Activated CD8-positive, alpha-beta memory T cell treated with anti-CD3 and anti-CD28 coated beads, Interleukin-2, amount 50 U/mL, for 48 hours (primary cell): ENCODE measurements at places on chromosomes 7 and 10.

DNA sequence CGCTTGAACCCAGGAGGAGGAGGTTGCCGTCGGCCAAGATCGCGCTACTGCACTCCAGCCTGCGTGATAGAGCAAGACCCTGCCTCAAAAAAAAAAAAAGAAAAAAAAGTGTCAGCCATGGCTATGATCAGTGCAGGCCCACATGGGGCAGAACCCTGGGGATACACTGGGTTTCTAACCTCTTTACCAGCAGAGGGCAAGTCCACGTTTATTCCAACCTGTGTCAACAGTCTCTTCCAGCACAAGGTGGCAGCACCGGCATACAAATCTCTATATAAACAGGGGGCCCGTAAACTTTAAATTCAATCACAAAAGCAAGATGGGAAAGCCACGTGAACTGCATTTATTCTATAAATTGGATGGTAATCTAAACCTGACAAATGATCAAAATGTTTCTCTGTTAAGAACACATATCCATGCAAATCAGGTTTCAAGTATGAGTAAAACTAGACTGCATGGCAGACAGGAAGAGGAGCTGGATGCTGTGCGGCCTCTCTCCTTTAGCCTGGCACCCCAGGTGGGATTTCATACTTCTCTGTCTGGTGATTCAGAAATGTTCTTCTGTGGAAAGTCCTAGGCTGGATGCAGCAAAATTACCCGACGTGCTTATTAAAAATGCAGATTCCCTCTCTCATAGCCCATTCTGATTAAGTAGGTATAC, 60.0 kb upstream of the STEAP1B start:
- peak; percentile 66 for DNase-seq

- DNase-seq: no peak
These were observed 396 bp upstream of the EXOC4 start for GRCh38 chr7:133252506-133252857.

GRCh38 chr10:70966646-70967553, 78.5 kb upstream of the PCBD1 start:
- no peak for DNase-seq

DNA sequence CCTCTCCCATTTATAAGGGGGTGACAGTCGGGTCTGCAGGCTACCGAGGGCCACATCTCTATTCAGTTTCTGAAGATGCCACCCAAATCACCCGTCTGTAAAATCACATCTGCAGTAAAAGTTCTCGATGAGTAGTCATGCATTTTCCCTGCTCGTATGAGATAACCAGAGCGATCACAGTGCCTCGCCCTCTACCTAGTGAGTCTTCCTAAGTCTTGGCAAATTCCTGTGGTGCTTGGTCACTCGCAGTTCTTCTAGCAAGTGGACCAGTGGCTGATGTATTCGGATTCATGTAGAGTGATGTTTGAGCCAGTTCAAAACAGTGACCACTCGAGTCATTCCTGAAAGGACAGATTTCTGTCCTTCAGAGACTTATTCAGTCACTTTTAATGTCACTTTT, 44.9 kb downstream of the INSYN2A start:
- no peak for DNase-seq

DNA sequence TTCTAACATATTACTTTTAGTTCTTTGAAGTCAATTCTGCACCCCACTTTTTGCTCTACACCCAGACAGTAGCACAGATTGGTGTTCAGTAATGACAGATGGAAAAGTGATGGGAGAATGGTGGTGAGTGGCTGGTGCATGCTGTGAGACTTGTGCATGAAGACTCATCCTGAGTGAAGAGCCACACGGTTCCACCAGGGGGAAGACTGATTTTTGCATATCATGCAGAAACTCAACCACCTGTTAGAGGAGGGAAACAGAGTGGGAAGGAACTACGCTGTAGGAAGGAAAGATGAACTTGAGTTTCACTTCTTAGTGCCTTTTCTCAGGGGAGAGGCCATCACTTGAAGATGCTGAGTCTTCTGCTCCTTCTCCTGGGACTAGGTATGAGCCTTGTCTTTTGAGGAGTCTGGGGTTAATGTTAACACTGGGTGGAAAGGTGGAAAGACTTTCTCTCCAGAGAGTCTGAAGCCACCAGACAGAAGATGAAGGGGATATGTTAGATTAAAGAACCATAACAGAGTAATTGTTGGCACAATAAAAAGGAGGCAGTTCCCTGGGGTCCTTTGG, 9.3 kb upstream of the PRSS1 start:
- no peak for DNase-seq

DNA sequence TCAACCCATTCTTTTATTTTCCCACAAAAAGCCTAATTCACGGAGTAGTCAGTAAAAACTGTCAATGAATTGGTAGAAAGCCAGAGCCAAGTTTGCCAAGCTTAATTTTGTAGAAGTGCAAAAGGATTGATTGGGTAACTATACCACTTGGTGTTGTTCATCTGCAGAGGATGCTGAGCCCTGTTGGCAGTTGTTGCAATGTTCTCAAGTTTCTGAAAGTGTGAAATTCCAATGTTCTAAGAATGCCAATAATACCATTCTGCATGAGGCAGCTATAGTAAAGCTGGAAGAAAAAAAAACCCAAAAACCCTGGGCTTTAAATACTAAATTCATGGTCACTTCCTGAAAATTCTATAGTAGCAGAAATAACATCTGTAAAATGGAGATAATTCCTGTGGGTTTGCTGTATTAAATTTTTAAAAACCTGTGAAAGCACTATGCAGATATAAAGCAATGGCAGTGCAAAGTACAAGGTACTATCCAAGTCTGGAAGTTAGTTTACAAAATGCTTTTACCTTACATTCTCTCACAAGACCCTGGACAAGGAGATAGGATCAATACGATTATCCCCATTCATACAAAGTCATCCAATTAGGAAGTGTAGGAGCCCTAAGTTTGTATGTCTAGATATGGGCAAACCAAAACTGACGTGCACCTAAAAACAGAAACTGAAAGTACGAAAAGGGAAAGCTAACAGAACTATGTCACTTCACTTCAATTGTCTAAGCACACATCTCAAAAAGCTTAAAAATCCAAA, 6.0 kb upstream of the PON1 start:
- DNase-seq: no peak

- no peak for DNase-seq
These were observed 36.9 kb downstream of the NET1 start for GRCh38 chr10:5449227-5449626.
